ENCODE measurements at places on chromosomes 4 and X. TPM values are rescaled to one million over a fixed set of nuclear protein-coding genes. Genes with fewer than 3 reads are reported as not detected.

The SOWAHD gene
- total RNA-seq, result 2.7 TPM

The DUSP21 gene
- total RNA-seq, result not detected

The TMSB15C gene
- 7.1 TPM for total RNA-seq

The IL2RG gene
- total RNA-seq, result not detected

DNA sequence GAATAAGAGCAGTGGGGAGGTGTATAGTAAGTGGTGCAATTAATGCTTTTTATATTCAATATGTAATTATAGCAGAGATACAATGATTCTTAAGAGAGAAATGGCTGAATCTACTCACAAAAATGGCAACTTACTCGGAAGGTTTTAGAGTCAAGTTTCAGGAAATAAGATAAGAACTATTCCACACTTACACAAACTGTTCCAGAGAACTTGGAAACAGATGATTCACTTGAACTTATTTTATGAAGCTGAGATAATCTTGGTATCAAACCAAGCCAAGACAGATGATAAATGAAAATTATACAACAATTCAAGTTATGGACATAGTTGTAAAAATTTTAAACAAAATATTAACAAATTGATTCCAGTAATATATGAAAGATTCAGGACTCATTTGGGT lies 311.3 kb upstream of the HS3ST1 start:
- H3K4me3 ChIP-seq, result no peak overlapping the region
- peaks cover 5% of the 10 kb centered on the region for H3K27me3 ChIP-seq
- no peak for DNase-seq
- no peak overlapping the region for H3K27ac ChIP-seq
- H3K36me3 ChIP-seq, result no peaks in the 10 kb centered on the region
- H3K4me1 ChIP-seq, result no peaks in the 10 kb centered on the region

DNA sequence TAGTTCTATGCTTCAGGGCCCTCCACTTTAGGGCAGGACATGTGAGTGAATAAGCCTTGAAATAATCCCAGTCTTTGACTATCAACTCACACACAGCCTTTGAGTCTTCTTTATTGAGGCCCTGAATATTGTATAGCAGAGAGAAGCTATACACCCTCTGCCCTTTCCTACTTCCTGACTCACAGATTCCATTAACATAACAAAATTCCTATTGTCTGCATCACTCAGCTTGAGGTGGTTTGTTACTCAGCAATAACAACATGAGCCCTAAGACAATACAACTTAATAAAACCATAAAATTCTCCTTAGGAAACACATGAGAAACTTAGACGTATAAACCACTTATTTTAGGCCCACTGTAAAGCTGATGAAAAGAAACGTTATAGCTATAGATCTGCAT lies 680.3 kb upstream of the DIAPH2 start:
- DNase-seq, result no peak
- H3K4me1 ChIP-seq, result no peaks in the 10 kb centered on the region
- no peaks in the 10 kb centered on the region for H3K36me3 ChIP-seq
- no peaks in the 10 kb centered on the region for H3K27me3 ChIP-seq
- no peak overlapping the region for H3K4me3 ChIP-seq

DNA sequence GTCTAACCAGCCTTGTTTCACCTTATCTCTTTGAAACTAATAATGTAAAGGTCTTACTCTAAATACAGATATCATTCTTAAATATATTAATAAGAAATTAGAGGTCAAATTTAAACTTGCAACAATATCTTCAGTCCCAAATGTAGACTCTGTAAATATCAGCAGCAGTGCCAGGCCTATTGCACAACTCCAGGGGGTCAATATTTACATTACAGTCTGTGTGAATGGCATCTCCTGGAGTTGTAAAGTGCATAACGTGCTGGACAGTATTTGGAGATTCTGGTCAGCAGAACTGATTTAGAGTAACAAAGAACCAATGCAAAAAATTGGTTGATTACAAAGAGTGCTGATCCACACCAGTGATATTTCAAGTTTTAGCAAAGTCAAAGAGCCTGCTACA lies 1225.9 kb downstream of the PCDH19 start:
- no peak overlapping the region for H3K27ac ChIP-seq
- no peak for DNase-seq
- no peaks in the 10 kb centered on the region for H3K36me3 ChIP-seq
- no peaks in the 10 kb centered on the region for H3K27me3 ChIP-seq

GRCh38 chr4:40289366-40290188 lies 45.6 kb upstream of the CHRNA9 start:
- H3K36me3 ChIP-seq, result no peaks in the 10 kb centered on the region
- no peak overlapping the region for H3K27ac ChIP-seq
- DNase-seq, result no peak
- H3K4me3 ChIP-seq, result no peak overlapping the region
- no peaks in the 10 kb centered on the region for H3K27me3 ChIP-seq

GRCh38 chr4:138445098-138445497 lies 202.9 kb upstream of the SLC7A11 start:
- no peak overlapping the region for H3K4me3 ChIP-seq
- no peaks in the 10 kb centered on the region for H3K27me3 ChIP-seq
- no peak overlapping the region for H3K27ac ChIP-seq
- H3K4me1 ChIP-seq, result no peaks in the 10 kb centered on the region
- no peak for DNase-seq
